ENCODE measurements at places on chromosomes 4 and X.

GRCh38 chr4:84965553-84966381 is 723 bp downstream of the WDFY3 start:
- DNase-seq: peak; percentile 30

DNA sequence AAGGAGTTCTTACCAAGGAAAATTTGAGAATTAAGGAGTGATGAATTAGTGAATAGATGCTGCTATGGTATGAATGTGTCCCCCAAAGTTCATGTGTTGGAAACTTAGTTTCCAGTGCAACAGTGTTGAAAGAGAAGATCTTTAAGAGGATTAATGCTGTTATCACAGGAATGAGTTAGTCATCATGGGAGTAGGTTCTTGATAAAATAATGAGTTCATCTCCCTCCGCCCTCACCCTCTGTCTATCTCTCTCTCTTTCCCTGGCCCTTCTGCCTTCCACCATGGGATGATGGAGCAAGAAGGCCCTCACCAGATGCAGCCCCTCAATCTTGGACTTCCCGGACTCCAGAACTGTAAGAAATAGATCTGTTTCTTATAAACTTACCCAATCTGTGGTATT is 38.3 kb upstream of the KLHL8 start:
- no peak for DNase-seq

GRCh38 chr4:157996061-157997028 is 176.5 kb downstream of the GASK1B start:
- no peak for DNase-seq

GRCh38 chr4:19063662-19064061 is 1042.1 kb upstream of the LCORL start:
- no peak for DNase-seq

DNA sequence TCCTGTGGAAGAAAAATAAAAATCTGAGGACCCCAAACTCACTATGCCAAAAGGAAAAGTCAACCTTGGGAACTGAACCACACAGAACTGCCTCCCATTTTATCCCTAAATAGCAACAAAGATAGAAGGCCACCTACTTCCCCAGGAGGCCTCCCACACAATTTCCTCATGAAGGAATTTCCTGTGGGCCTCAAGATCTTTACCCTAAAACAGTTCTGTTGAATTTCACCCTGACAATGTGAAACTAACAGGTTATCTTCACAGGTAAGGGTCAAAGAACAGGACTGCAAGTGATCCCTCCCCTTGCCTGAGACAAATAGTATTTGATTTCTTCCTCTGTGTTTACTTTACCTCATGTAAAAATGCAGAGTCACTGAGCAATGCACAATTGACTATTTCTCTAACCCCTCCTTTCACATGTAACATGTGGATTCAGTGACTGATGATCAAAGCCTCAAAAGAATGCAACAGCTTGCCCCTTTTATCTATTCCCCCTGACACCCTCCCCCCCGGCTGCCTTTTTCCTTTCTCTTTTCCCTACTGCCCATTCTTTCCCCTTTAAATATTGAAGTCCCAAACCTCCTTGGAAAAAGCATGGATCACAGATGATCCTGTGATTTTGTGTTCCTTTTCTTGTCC is 33.3 kb downstream of the MEPE start:
- no peak for DNase-seq

DNA sequence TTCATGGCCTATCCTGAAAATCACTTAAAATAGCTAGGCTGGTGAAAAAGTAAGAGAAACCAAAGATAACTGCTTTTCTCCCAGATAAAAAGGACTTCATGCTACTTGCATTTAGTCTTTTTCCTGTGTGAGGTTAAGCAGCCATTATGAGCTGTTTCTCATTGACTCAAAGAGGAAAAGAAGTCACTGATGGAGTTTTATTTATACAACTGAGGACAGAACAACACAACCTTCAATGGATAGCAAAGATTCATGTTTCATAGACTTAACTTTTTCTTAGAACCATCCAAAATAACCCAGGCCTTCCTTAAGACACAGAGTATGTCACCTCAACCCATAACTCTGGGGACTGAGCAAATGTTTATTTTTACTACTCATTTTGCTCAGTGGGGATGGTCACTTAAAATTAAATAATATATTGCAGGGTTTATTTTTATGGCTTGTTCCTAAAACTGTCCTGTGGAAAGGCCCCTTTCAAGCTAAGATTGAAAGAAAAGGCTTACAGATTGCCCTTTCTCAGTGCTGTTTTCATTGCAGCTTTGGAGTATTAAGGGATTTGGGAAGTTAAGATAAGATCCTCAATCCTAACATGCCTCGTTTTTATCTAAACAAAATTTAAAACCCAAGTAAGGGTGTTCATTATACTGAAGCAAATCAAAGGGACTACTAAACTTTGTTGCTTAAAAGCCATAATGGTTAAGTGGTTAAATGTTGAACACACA is 252.6 kb upstream of the MAD2L1 start:
- no peak for DNase-seq

DNA sequence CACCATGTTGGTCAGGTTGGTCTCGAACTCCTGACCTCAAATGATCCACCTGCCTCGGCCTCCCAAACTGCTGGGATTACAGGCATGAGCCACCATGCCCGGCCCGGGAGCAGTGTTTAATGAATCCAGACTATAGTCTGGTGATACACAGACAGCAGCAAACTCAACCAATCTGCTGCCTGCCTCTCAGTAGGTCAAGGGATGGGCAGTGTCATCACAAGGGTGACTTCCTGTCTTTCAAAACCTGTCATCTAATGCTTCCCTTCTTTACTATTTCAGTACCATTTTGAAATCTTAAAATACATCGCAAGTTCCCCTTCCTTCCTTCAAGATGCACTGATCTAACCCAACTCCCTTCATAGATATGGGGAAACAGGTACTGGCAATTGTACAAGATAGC is 8.4 kb downstream of the RPL39 start:
- DNase-seq: no peak

DNA sequence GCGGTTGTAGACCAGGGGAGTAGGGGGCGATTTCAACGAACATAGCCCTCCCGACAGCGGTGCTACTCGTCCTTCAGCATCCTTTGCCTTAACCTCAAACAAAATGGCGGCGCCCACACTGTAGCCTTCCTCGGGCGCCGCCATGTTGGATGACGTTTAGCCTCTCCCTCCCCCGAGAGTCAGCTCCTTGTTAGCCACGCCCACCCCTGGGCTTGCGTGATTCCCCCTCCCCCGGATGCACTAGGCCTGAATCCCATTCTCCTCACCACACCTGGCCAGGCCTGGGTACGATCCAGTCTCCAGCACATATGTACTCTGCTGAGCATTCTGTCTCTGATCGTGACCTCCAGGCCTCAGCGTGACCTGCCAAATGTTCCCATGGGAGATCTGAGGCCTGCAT is 49.0 kb upstream of the ZNF157 start:
- no peak for DNase-seq

GRCh38 chrX:119181491-119181890 is 53.9 kb upstream of the KIAA1210 start:
- DNase-seq: no peak

DNA sequence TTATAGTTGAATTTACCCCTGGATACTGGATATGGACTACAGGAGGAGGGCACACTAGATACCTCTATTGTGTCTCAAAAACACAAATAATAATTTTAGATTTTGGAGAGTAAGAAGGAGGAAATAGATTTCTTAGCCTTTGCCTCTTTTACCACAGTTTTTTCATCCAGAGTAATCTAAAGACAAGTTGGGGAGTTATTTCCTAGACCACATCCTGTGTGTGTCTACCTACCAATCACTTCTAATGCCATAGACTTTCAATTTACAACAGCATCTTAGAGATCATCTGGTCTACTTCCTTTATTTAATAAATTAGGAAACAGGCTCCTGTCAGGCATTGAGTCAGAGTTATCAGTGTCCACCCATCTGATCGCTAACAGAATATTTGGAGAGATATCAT is 191.5 kb downstream of the EDA start:
- DNase-seq: no peak

GRCh38 chr4:14726441-14726840 is 275.8 kb upstream of the CPEB2 start:
- DNase-seq: no peak

GRCh38 chr4:113006632-113007031 is 42.8 kb upstream of the ANK2 start:
- no peak for DNase-seq

GRCh38 chr4:72077346-72077745 is 45.5 kb downstream of the NPFFR2 start:
- DNase-seq: no peak
